ENCODE measurements at places on chromosomes 16 and 17.

DNA sequence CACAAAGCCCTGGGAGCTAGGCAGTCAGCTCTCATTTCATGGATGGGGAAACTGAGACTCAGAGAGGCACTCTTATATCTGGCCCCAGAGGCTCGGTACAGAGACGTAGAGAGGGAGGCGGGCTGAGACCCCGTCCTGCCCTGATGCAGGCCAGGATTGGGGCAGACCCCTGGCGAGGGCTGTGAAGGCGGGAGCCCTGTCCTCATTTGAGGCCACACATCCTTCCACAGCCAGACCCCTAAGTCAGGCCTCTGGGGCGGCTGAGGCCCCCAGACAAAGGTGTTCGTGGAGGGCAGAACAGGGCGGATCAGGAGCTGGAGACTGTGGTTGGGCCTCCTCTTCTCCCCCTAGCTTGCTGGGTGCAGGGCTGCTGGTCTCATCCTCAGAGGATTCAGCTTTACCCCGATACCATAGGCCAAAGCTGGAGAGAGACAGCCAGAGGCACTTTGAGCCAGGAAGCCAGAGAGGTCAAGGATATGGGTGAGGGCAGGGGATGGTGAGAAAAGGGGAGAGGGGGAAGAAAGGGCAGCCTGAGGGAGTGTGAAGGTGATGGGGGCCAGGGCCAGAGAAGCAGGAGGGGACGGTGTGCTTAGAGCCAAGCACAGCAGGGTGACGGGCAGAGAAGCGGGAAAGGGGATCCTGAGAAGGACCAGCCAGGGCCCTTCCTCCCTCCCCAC, 805 bp upstream of the SCARF1 start:
- DNase-seq: no peak

- no peak for DNase-seq
These were observed 110.8 kb downstream of the IRX3 start for GRCh38 chr16:54175552-54176375.

DNA sequence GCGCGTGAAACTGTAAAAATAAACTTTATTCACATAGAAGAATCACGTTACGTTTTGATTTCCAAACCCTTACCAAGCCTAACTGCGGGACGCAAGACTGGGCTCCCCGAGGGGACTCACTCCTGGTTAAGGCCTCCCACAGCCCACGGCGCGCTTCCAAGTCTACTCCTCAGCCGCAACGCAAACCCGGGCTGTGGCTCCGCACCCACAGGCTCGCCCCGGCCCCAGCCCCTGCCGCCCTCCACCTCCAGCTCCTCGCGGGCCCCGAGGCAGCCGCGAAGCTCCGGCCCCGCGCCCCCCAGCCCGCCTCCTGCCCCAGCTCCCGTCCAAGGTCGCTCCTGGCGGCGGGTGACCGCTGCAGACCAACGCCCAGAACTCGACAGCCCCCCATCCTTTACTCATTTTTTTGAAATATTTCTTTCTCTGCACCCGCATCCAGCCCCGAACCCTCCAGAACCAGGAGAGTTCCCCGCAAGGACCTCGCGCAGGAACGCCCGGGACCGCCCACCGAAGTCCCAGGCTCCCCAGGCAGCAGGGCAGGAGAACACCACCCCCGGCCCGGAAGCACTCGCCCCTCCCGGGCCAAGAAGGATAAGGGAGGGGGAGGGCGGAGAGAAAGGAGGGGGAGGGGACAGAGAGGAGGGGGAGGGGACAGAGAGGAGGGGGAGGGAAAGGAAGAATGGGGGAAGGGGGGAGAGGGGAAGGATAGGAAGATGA, 912 bp downstream of the USP22 start:
- peak; percentile 94 for DNase-seq

DNA sequence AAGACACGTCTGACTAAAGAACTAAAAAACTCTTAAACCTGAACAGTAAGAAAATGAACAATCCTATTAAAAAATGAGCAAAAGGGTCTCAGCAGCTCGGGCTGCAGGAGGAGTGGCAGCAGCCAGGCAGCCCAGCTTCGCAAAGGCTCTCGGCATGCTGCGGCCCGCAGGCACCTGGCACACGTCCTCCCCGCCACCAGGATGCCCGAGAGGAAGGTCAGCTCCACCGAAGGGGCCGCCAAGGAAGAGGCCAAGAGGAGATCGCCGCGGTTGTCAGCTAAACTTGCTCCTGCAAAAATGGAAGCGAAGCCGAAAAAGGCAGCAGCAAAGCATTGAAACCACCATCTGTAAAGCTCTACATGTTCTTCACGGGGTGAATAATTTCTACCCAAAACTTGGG, 173.5 kb downstream of the BCAS3 start:
- DNase-seq: no peak

DNA sequence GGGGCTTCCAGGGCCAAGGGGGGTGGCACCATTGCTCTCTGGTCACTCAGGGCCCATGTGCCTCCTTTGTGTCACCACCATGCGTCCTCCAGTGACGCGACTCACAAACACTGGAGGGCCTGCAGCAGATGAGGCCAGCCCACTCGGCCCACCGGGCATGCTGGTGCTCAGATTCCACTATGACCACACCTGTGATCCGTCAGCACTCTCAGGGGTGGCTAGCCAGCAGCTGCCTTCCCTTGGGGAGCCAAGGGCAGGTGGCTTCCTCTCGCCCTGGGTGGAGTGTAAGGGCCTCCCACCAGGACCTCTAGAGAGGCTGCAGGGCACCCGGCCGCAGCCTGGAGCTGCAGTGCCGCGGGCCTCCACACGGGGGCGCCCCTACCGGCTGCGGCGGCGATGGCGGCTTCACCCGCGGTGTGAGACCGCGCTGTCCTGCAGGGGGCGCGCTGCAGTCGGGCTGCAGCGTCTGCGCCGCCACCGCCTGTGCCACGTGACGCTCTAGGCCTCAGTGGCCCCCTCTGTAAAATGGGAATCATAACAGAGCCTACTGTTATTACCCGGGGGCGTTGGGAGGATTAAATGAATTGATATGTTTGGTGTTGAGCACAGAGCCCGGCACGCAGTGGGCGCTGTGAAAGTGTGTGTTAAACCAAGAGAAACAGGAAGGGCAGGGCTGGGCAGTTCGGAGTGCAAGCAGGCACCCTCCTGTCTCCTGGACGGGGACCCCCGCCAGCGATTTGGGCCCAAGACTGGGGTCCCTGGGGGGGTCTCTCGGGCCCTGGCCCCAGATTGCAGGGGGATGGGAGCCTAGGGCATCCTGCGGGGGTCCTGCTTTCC, 192.4 kb upstream of the GSE1 start:
- DNase-seq: peak; percentile 54

DNA sequence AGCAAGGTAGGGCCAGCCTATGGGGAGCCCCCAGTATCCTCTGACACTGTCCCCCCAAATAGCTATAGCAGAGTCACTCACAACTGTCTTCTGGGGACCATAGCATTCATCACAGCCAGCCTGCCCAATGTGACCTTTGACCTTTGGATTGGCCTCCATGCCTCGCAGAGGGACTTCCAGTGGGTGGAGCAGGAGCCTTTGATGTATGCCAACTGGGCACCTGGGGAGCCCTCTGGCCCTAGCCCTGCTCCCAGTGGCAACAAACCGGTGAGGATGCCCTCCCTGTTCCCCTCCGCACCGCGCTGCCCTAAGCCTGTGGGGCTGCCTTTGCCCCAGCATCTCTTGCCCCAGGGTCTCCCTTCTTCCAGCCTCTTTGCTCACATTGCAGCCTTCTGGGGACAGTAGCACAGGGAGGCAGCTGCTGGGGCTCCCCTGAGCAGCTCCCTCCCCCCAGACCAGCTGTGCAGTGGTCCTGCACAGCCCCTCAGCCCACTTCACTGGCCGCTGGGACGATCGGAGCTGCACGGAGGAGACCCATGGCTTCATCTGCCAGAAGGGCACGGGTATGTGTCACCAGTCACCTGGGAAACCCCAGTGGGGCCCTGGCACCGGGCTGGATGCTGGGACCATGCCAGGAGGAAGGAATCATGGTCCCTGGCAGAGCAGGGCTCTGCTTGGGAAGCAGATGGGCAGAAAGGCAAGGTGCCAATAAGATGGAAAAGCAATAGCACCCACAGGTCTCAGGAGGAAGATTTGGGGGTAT, 61.1 kb downstream of the MRC2 start:
- DNase-seq: no peak

Measured in NCI-H82 (cell line).